ENCODE measurements at places on chromosomes 5 and 9.

DNA sequence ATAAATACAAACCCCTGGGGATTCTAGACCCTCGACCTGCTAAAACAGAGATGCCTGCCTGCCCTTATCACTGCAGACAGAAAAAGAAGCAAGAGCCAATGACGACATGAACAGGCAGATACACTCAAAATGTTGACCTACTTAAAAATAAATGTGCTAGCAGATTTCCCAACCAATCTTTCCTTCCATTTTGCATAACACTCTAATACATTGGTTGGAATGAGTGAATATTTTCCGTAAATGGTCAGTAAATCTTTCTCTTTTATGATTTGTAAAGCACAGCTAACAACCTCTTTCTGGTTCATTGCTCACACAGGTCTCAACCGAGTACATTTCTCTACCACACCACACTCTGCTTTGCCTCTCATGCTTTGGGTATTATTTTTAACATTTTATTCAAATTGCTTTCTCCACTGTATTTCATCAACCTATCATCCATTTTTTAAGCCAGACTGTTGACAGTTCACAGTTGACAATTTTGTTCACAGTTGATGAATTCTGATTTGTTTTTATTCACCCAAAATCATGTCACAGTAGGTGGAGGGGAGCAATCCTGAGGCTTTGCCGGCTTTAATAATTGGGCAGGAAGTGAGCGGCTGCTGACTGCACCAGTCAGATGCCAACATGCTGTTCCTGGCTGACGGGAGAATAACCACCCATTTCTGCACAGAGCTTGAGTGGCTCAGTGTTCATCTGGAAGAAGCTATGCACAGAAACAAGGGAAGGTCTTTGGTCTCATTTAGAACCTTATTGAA is 426.6 kb downstream of the SPOCK1 start:
- no peak for DNase-seq

DNA sequence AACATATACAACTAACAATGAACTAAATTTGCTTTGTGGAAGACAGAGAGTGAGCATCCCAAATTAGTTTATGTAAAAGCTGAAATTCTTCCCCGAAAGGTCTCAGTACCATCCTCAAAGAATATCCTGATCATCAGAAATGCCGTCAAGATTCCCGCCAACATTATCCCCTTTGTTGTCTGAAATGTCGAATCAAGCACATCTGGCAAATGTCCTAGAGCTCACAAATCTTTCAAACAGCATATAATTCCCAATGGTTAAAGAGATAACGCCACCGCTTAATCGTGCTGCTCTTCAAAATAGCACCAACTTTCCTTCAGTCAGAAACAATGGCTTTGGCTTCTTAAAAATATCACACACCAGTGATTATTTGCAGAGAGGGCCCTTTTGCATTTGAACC is 23.8 kb downstream of the MORN5 start:
- no peak for DNase-seq

DNA sequence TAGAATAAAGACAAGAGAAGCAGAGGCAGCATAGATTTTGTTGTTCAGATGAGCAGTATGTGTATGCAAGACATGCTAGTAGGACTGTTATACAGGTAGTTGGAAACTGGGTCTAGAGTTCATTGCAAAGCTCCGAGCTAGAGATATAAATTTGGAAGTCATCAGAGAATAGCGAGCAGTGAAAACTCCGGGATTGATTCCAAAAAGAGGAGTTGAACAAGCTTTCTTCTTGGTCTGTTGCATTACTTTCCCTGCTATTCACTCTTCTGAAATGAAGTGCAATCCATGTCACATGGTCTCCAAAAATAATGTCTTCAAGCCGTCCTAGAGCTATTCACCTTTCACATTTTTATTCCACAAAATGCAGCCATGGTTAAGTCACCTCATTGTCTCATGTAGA is 67.9 kb upstream of the ZNF462 start:
- DNase-seq = no peak

DNA sequence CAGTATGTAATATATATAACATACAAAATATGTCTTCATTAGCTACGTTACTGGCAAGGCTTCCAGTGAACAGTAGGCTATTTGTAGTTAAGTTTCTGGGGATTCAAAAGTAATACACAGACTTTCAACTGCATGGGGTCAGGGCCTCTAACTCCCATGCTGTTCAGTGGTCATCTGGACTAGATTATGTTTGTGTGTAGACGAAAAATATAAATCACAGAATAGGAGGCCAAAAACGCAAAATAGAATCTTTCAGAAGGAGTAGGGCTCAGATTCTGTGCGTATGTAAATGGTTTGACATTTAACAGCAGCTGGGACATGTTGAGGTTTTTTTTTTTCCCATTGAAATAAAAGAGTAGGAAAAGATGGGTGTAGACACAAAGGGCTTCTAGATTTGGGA is 1048.7 kb upstream of the WWC1 start:
- DNase-seq = no peak

- no peak for DNase-seq
Observed at GRCh38 chr5:122770477-122770876, 4.4 kb upstream of the SNX2 start.
